ENCODE measurements at places on chromosomes 3 and 15. TPM values are rescaled to one million over a fixed set of nuclear protein-coding genes. Genes with fewer than 3 reads are reported as not detected.

- no peak for DNase-seq
These were observed 51.3 kb upstream of the FBN1 start for GRCh38 chr15:48696627-48697312.

Gene IRAK2
- 1.3 TPM for total RNA-seq

Gene LTK
- 1.5 TPM for total RNA-seq

- DNase-seq, result no peak
These were observed 1432.1 kb upstream of the GBE1 start for GRCh38 chr3:83193526-83193925.

Gene ALDH1L1
- 16.6 TPM for total RNA-seq

Gene EPB42
- total RNA-seq, result 0.15 TPM

DNA sequence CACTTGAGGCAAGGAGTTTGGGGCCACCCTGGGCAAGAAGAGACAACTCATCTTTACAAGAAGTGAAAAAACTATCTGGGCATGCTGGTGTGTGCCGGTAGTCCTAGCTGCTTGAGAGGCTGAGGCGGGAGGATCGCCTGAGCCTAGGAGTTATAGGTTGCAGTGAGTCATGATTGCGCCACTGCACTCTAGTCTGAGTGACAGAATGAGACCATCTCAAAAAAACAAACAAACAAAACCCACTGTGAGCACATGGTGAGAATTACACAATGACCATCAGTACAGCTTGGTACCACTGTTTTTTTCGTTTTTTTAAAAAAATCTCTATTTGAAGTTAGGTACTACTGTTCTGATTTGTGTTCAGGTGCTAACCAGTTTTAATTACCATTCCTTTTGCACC is 13.6 kb downstream of the VPS39 start:
- no peak for DNase-seq

GRCh38 chr3:62373215-62373614 is at the start of gene FEZF2:
Gene FEZF2, minus strand, starts transcription at chr3:62373550. Its CDS starts 682 bp downstream, at chr3:62372868.
- DNase-seq, result no peak

Gene SLC12A6
- 31.0 TPM for total RNA-seq

Gene SLC28A1
- total RNA-seq, result 0.50 TPM

Gene SHISA5
- 39.1 TPM for total RNA-seq

DNA sequence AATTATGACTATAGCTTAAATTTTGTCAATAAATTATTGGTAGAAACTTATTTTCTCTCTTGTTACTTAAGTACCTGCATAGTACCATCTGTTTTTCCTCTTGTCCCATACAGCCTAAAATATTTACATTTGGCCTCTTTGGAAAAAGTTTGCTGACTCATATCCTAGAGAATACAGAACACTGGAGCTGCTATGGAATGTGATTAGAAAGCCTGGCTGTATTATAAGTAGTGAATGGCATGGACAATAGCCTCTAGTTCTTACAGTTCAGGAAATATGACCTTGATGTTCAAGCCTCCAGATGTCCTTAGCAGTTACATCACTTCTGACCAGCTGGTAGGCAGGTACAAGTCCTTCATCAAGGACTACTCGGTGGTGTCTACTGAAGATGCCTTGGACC is 28.3 kb downstream of the ST8SIA2 start:
- no peak for DNase-seq

Gene SV2B
- total RNA-seq, result 2.5 TPM

DNA sequence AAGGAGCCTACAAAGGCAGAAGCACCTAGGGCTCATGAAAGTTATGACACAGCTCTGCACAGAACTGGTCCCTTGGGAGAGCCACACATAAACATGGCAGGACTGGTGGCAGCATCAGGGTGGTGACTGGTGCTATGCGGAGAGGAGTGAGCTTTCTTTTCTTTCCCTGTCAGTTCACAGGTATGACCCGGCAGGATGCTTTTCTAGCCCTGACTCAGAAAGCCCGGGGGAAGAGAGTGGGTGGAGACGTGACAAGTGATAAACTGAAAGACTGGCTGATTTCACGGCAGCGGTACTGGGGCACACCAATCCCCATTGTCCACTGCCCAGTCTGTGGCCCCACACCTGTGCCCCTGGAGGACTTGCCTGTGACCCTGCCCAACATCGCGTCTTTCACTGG is 103.0 kb downstream of the LARS2 start:
- no peak for DNase-seq

Gene PYGO1
- 7.8 TPM for total RNA-seq
